ENCODE measurements at places on chromosomes 7 and 10.

- no peaks in the 10 kb centered on the region for H3K4me1 ChIP-seq
- H3K4me3 ChIP-seq, result no peak overlapping the region
- H3K36me3 ChIP-seq, result no peaks in the 10 kb centered on the region
- H3K27ac ChIP-seq, result no peak overlapping the region
- no peak for DNase-seq
These were observed 91.4 kb downstream of the ZFAND4 start for GRCh38 chr10:45581216-45581549.

DNA sequence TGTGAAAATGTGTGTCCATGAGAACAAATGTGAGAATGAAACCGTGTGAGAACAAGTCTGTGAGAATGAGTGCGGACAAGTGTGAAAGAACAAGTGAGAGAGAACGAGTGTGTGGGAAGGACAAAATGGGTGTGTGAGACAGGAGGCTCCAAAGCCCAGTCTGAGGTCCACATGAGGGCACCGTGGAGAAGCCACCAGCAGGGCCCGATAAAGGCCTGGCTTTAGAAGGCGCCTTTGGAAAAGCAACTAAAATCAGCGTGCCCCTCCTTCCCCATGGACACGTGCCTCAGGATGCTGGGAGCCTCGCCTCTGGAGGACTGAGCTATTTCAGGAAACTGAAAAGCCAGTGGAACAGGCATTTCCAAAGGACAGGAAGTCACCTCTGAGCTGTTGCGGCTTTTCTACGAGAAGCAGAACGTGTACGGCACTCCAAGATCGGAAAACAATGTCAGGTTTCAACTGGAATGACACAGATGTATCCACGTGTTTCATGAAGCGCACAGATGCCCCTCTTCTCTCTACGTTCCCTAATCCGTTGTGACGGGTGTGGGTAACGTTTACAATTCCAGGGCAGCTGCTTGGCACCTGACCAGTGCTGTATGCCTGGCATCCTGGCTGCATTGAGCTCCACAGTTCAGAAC, 46.4 kb downstream of the ESYT2 start:
- no peaks in the 10 kb centered on the region for H3K27me3 ChIP-seq
- peaks cover 24% of the 10 kb centered on the region for H3K36me3 ChIP-seq
- no peak for DNase-seq
- H3K4me1 ChIP-seq, result no peaks in the 10 kb centered on the region

DNA sequence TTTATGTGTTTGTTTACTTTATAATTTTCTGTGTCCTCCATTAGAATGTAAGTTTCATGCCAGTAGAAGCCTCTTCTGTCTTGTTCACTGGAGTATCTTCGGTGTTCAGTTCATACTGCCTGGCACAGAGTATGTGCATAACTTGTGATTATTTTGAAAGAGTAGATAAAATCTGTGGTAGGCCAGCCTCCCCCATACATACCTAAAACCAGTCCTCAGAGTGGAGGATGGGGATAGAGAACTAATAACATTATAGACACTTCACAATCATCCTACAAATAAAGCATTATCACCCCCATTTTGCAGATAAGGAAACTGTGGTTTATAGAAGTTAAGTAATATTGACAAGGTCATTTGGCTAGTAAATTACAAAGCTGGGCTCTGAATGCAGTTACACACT, 28.0 kb downstream of the VIM start:
- no peak overlapping the region for H3K4me3 ChIP-seq
- no peak overlapping the region for H3K27ac ChIP-seq
- H3K4me1 ChIP-seq, result peaks cover 3% of the 10 kb centered on the region
- H3K36me3 ChIP-seq, result no peaks in the 10 kb centered on the region
- no peak for DNase-seq
- no peaks in the 10 kb centered on the region for H3K27me3 ChIP-seq

- no peak overlapping the region for H3K27ac ChIP-seq
- H3K4me3 ChIP-seq, result no peak overlapping the region
- H3K27me3 ChIP-seq, result no peaks in the 10 kb centered on the region
- H3K36me3 ChIP-seq, result no peaks in the 10 kb centered on the region
- DNase-seq, result no peak
These were observed 122.4 kb downstream of the SORBS1 start for GRCh38 chr10:95438781-95439180.

DNA sequence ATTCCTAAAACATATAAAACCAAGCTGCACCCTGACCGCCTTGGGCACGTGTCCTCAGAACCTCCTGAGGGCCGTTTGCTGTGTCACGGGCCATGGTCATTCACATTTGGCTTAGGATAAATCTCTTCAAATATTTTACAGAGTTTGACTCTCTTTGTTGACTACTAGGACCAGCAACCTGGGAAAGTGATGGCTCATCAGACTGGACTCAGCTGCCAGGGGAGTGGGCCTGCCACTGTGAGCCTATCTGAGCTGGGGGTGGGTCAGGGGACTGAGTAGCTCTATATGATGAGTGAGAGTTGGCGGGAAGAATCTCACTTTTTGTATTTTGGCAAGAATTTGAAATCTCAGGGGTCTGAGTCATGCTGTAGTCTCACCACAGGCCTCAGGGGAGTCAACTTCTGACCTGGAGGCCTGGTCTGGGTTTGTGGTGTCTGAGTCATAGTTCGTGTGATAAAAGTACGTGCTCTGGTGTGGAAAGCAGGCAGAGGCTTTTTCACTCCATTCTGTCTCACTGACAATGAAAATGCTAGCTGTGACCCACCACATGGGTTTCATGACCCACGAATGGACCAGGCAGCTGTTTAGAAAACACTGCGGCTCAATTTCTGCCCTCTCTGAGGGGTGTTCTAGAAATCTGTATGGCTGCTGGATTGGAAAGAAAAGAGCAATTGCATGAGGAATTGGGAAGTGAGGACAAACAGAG, 4.2 kb upstream of the UPP1 start:
- no peak overlapping the region for H3K27ac ChIP-seq
- no peaks in the 10 kb centered on the region for H3K27me3 ChIP-seq
- H3K36me3 ChIP-seq, result no peaks in the 10 kb centered on the region
- no peak for DNase-seq
- H3K4me3 ChIP-seq, result no peak overlapping the region

- H3K4me3 ChIP-seq, result no peak overlapping the region
- H3K36me3 ChIP-seq, result no peaks in the 10 kb centered on the region
- H3K27ac ChIP-seq, result no peak overlapping the region
- DNase-seq, result no peak
- H3K4me1 ChIP-seq, result peaks cover 7% of the 10 kb centered on the region
- H3K27me3 ChIP-seq, result no peaks in the 10 kb centered on the region
These were observed 79.7 kb upstream of the FERD3L start for GRCh38 chr7:19224951-19225350.

DNA sequence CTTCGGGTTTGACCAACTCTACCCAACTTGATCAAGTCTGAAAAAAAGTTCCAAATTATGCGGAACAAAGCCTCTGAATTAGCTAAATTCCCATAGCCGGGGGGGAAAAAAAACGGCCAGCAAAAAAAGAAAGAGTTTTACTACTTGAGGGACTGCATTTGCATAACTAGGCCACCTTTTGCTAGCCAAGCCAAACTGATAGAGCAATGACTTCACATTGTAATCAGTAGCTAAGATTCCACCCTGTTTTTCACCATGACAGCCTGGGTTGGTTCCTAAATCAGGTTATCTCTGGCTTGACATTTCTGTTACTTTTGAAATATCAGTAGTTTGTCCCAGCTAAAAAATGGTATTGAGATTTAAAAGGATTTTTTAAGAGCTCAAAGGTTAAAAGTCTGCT, 31.4 kb upstream of the CREB3L2 start:
- H3K27ac ChIP-seq, result no peak overlapping the region
- no peaks in the 10 kb centered on the region for H3K4me1 ChIP-seq
- H3K36me3 ChIP-seq, result no peaks in the 10 kb centered on the region
- H3K27me3 ChIP-seq, result no peaks in the 10 kb centered on the region
- DNase-seq, result no peak

DNA sequence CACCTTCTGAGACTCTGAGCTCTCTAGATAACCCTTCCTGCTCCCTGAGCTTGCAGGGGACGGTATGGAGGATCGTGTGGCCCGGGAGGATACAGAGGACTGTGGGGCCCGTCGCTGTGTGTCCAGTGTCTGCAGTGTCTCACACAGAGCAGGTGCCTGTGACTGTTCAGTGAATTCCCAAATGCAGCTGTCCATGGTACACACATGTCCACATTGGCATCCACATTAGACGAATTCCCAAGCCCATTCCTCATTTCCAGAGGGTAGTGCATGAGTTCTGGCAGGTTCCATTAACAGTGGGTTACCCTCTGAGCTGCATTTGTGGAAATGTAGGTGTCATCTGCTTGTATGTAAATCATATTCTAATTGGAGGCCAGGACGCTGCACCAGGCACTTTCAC, 39.5 kb downstream of the WDFY4 start:
- no peaks in the 10 kb centered on the region for H3K36me3 ChIP-seq
- no peak for DNase-seq
- no peak overlapping the region for H3K4me3 ChIP-seq
- H3K27me3 ChIP-seq, result no peaks in the 10 kb centered on the region

DNA sequence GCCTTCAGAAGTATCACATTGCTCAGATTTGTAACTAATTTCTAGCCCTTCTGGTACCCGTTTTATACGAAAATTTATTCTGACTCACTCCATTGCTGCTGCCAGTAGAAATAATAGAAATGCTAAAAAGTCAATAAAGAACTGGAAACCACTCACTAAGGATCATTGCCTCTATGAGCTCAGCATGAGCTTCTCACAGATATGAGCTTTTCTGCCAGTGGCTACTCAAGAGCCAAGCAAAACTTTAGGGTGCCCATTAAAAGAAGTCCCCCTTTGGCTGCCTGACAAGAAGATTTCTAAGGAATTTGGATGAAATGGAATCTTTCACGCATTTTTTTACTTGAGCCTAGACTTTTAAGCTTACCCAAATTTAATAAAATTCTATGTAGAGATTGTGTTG, 52.5 kb downstream of the GPR37 start:
- no peaks in the 10 kb centered on the region for H3K27me3 ChIP-seq
- no peaks in the 10 kb centered on the region for H3K4me1 ChIP-seq
- no peaks in the 10 kb centered on the region for H3K36me3 ChIP-seq
- no peak overlapping the region for H3K4me3 ChIP-seq
- DNase-seq, result no peak

DNA sequence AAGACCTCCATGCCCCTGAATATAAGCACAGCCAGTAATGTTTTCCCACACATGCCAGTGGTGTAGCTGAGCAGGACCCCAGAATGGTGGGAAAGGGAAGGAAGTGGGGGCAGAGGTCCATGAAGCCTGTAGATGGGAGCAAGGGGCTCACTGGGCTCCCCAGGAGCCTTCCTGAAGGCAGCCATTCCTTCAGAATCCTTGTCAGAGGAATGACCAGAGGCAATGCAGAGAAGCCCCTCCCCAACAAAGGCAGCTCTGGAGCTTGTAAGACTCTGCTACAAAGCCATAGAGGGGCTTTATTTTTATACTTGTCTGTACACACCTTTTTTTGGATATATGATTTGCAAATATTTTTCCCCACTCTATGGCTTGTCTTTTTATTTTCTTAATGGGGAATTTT, 165.0 kb upstream of the TCF7L2 start:
- DNase-seq, result no peak
- H3K4me1 ChIP-seq, result peaks cover 15% of the 10 kb centered on the region
- H3K27ac ChIP-seq, result no peak overlapping the region
- no peaks in the 10 kb centered on the region for H3K36me3 ChIP-seq

- H3K4me3 ChIP-seq, result no peak overlapping the region
- peaks cover 6% of the 10 kb centered on the region for H3K4me1 ChIP-seq
- no peaks in the 10 kb centered on the region for H3K27me3 ChIP-seq
- H3K27ac ChIP-seq, result no peak overlapping the region
- DNase-seq, result no peak
- H3K36me3 ChIP-seq, result no peaks in the 10 kb centered on the region
These were observed 233.1 kb upstream of the FZD8 start for GRCh38 chr10:35875016-35875676.

- no peak for DNase-seq
- no peak overlapping the region for H3K4me3 ChIP-seq
- no peaks in the 10 kb centered on the region for H3K36me3 ChIP-seq
- no peak overlapping the region for H3K27ac ChIP-seq
- no peaks in the 10 kb centered on the region for H3K4me1 ChIP-seq
These were observed 225.8 kb downstream of the IPMK start for GRCh38 chr10:58041901-58042300.

DNA sequence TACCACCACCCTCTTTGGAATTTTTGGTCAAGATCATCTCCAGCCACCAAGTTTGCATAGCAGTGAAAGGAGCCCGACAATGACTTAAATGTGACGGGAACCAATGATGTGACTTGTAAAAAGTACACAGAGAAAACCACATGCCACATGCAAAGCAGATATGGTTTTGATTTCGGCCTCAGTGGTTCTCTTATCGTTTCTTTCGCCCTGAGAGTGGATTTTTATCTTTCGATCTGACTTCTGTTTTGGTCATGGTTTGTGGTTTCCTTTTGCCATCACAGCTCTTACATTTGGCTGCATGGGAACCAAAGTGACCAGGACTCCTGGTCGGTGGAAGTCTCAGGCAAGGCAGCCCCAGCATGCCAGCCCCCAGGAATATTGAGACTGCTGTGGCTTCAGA, 31.5 kb downstream of the TCF7L2 start:
- DNase-seq, result no peak
- H3K27ac ChIP-seq, result no peak overlapping the region
- no peak overlapping the region for H3K4me3 ChIP-seq
- H3K4me1 ChIP-seq, result peaks cover 28% of the 10 kb centered on the region
- H3K27me3 ChIP-seq, result no peaks in the 10 kb centered on the region
- peaks cover 63% of the 10 kb centered on the region for H3K36me3 ChIP-seq

- H3K36me3 ChIP-seq, result peaks cover 6% of the 10 kb centered on the region
- H3K4me1 ChIP-seq, result peaks cover 4% of the 10 kb centered on the region
- peak overlapping the region; percentile 49 for H3K4me3 ChIP-seq
- H3K27me3 ChIP-seq, result no peaks in the 10 kb centered on the region
These were observed 951 bp downstream of the AS3MT start for GRCh38 chr10:102870221-102870620.

- no peaks in the 10 kb centered on the region for H3K27me3 ChIP-seq
- H3K4me3 ChIP-seq, result no peak overlapping the region
- H3K27ac ChIP-seq, result no peak overlapping the region
- H3K4me1 ChIP-seq, result no peaks in the 10 kb centered on the region
These were observed 747.3 kb upstream of the CELF2 start for GRCh38 chr10:10270126-10271050.

- peaks cover 27% of the 10 kb centered on the region for H3K4me1 ChIP-seq
- H3K27ac ChIP-seq, result no peak overlapping the region
- H3K27me3 ChIP-seq, result no peaks in the 10 kb centered on the region
- H3K4me3 ChIP-seq, result no peak overlapping the region
- DNase-seq, result no peak
These were observed 151.5 kb downstream of the RNF216 start for GRCh38 chr7:5629941-5630340.

DNA sequence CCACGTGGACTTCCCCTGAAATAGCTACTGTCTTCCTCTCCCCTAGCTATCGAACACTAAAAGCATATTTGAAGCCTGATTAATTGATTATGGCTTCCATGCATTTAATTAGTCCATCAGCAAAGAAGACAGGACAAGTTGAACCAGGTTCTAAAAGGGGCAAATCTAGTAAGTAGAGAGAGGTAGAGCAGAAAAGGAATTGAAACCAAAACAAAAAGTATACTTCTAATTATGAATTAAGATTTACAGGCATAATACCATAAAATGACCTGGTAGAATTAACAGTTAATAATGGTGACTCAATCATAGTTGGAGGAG, 393 bp upstream of the DNAJC1 start:
- H3K36me3 ChIP-seq, result no peaks in the 10 kb centered on the region
- DNase-seq, result no peak
- no peak overlapping the region for H3K27ac ChIP-seq
- H3K27me3 ChIP-seq, result no peaks in the 10 kb centered on the region

All from neuronal stem cell (in vitro differentiated cells).